ENCODE measurements at places on chromosomes 13 and 19. TPM values are rescaled to one million over a fixed set of nuclear protein-coding genes. Genes with fewer than 3 reads are reported as not detected.

GPR183 gene
- 0.11 TPM for total RNA-seq

SCGB2B2 gene
- total RNA-seq: 0.79 TPM

FBXO17 gene
- 11.8 TPM for total RNA-seq

IRGC gene
- total RNA-seq: not detected

RNF17 gene
- not detected for total RNA-seq

CYP2A6 gene
- not detected for total RNA-seq

IGFL1 gene
- not detected for total RNA-seq
